Osteoblast (primary cell): ENCODE measurements at places on chromosomes 6 and 20. TPM values are rescaled to one million over a fixed set of nuclear protein-coding genes. Genes with fewer than 3 reads are reported as not detected.

The OR2J3 gene
- not detected in 2 replicates for total RNA-seq

The PTGIS gene
- 33.6 and 89.8 TPM in 2 replicates for total RNA-seq

The AKAP12 gene
- total RNA-seq, result 67.3 and 70.1 TPM in 2 replicates

The BPIFB3 gene
- total RNA-seq, result not detected in 2 replicates

DNA sequence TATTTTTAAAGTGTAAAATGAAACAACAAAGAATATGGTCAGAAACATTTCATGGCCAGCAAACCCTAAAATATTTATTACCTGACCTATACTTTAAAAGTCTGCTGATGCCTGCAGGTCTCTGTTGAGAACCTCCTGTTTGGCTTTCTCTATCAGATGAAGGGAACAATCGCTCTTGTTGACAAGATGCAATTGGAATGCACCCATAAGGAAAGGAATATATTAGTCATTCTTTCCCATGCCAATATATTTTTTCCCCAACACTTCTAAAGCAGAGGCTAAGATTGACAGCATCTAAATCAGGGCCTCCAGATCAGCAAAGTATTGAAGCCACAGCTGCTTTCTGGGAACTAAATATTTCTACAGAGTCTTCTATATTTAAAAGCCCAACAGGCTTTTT is 897.8 kb downstream of the EPHA7 start:
- no peak overlapping the region for H3K27ac ChIP-seq
- H3K4me3 ChIP-seq, result no peak overlapping the region
- no peak for DNase-seq

DNA sequence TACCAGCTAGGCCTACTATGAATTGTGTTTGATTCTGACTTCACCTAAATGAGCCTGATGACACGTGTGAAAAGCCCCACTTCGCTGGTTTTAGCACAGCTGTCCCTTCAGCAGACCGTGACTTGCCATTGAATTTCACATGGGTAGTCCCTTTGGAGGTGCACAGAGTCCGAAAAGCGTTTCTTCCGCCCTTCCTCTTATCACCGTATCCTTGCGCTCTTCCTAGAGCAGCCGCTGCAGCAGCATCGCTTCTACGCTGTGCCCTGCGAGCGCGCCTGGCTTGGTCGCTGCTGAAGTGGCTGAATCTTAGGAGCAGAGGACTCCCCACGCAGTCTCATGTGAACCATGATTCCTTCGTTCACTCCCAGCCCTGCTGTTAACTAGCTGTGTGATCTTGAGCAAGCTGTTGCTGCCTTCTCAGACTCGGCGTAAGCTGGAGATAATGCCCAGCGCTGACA is 127.0 kb downstream of the PACRG start:
- no peak overlapping the region for H3K4me3 ChIP-seq
- DNase-seq, result no peak
- no peaks in the 10 kb centered on the region for H3K4me1 ChIP-seq
- H3K27ac ChIP-seq, result no peak overlapping the region
- no peaks in the 10 kb centered on the region for H3K27me3 ChIP-seq
- H3K36me3 ChIP-seq, result no peaks in the 10 kb centered on the region

DNA sequence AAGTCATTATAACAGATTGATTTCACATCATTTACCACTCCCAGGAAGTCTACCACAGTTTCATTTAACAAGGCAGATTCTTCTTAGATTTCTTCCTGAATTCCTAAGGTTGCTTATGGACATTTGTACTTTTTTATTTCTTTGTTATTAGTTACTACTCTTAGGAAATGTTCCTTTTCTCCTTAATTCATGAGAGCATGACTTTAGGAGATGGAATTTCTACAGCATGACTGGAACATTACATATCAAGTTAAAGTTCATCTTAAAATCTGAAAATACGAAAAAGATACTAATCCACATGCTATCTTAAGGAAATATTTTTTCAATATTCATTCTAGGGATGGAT is 22.3 kb downstream of the CNKSR3 start:
- no peaks in the 10 kb centered on the region for H3K27me3 ChIP-seq
- H3K36me3 ChIP-seq, result no peaks in the 10 kb centered on the region
- no peak for DNase-seq

DNA sequence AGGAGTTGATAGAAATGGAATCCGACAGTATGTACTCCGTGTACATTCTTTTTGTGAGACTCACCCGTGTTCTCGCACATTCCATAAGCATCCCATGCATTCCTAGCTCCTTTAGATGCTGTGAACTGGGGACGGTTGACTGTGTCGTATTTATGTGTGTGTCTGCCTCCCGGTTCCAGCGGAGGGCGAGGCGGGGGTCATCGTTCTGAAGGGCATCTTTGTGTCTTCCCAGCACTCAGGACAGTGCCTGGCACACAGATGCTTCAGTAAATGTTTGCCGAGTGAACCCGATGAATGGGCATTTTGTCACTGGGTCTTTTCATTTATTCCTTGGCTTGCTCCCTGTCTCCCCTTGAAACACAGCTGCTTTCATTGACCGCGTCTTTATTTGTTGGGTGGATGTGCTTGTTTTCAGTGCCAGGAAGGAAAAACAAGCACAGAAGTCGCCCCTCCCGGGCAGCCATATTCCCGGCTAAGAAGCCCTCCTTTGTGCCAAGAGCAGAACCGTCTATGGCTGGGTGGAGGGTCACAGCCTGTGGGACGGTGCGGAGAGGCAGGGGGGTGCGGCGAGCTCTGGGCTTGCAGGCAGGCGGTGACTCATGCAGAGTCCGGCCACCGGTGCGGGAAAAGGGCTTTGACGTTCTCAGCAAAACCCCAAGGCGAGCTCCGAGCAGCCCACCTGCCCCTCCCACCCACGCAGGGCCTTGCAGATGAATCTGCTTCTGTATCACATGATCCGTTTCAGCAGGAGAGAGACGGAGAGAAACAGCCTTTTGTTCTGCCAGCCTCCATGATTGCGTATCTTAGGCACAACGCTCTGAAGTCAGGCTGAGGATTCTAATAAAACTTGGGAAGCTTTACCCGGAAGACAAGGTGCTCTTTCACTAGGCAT is 11.2 kb upstream of the PSMG4 start:
- H3K27me3 ChIP-seq, result peaks cover 12% of the 10 kb centered on the region
- peaks cover 19% of the 10 kb centered on the region for H3K4me1 ChIP-seq
- peak overlapping the region; percentile 60 for H3K4me3 ChIP-seq
- peak; percentile 92 for DNase-seq

DNA sequence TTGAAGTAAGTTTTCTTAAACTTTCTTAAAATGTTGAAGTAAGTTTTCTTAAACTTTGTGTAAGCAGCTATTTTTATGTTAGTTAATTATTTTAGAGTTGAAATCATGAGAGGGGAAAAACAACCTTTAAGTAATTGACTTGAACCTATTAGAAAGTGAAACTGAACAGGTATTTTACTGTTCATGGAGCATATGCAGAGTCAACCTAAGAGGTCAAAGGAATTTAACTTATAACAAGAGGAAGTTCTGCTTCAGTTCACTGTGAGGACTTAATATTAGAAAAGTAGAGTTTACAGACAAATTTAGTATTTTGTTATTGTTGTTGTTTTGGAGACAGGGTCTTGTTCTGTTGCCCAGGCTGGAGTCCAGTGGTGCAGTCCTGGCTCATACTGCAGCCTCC is 38.0 kb downstream of the CDYL start:
- H3K27ac ChIP-seq, result no peak overlapping the region
- H3K27me3 ChIP-seq, result no peaks in the 10 kb centered on the region
- DNase-seq, result no peak
- no peaks in the 10 kb centered on the region for H3K36me3 ChIP-seq
- H3K4me3 ChIP-seq, result no peak overlapping the region

- no peak overlapping the region for H3K27ac ChIP-seq
- H3K27me3 ChIP-seq, result no peaks in the 10 kb centered on the region
- H3K4me1 ChIP-seq, result peaks cover 24% of the 10 kb centered on the region
- H3K36me3 ChIP-seq, result no peaks in the 10 kb centered on the region
- no peak overlapping the region for H3K4me3 ChIP-seq
- no peak for DNase-seq
Observed at GRCh38 chr6:11762794-11763459, 15.7 kb downstream of the ADTRP start.
